Inflammatory macrophage treated with lipopolysaccharide for 1 hour (primary cell): ENCODE measurements at places on chromosomes 11 and 22.

DNA sequence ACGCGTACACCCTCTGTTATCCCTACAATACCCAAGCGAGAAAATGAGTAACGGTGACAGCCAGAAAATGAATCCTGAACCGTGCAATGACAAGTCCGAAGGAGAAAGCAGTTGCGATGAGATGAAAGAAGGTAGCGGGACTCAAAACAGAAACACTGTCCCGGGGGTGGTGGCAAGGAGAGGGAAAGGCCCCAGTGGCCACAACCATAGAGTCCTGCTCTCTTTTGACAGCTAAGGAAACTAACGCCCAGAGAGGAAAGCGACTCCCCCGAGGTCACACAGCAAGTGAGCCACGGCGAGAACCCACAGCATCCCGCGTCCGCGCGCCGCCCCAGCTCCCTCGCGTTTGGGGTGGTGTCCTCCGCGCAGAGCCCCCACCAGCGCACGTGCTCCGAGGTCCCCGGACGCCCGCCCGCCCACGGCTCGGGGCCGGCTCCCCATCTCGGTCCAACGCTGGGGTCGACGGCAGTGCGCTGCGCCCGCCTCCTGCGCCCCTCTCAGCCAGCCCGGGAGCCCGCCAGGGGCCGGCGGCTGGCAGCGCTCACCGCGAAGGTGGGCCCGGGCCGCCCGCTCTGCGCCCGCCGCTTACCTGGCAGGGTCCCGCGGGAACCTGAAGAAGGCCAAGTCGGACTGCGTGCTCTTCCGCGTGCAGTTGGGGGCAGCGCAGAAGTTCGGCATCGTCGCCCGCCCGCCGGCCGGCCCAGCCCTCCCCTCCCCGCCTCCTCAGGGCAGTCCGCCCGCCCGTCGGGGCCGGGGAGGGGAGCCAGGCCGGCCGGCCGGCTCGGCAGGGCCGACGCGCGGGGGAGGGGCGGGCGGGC, 564 bp downstream of the THAP12 start:
- DNase-seq = peak; percentile 39

GRCh38 chr11:122307476-122308035, 191.5 kb upstream of the BLID start:
- no peak for DNase-seq

- no peak for DNase-seq
Measured at GRCh38 chr22:23176645-23177027, 3.7 kb upstream of the BCR start.

DNA sequence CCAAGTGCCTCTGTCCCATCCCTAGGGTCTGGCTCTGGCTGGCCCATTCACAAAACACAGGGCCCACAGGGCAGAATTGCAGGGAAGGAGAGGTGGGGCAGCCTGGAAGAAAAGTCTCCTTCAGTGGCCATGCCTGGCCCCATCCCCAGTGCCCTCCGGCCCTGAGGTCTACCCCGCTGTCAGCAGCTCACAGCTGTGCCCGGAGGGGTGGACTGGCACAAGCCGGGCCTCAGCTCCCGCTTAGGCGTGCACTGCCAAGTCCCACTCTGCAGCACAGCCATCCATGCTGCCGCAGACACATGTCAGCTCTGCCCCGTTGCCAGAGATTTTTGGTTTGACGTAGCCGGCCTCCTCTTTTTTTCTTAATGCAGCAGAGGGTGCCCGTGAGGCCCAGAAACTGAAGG, 3.9 kb upstream of the SCN2B start:
- no peak for DNase-seq

DNA sequence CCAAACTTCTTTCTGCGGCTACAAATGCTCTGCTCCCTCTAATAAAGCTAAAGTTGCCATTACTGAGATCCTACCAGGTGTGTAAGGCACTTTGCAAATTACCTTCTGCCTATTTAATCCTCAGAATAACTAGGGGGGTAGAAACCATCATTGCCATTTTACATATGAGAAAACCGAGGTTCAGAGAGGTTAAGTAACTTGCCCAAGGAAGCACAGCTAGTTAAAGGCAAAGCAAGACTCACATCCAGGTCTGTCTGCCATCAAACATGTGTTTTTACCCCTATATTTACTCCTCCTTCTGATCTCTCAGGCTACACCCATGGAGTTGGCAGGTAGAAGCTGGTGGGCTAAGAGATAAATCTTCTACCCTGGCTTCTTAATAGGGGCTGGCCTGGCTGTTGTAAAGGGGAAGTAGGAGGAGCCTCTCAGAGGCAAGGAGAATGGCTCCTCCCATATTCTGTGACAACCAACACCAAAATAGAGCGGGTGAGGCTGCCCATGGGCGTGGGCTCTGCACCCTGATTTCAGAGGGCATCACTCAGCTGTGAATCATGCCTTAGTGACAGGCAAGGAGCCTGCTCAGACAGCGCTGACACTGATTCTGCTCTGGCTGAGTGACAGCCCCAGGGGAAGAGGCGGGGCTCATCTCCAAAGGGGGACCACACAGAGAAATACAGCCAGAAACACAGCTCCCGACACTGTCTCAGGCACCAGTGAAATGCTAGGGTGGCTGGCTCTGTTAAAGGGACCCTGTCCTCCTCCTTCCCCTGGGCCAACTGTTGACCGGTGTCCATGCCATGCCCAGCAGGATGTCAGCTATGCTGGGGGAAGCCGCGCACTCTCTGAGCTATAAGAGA, 106.8 kb downstream of the ABTB2 start:
- DNase-seq = peak; percentile 93

GRCh38 chr11:5107285-5107684, 30.9 kb downstream of the OR52A5 start:
- no peak for DNase-seq

DNA sequence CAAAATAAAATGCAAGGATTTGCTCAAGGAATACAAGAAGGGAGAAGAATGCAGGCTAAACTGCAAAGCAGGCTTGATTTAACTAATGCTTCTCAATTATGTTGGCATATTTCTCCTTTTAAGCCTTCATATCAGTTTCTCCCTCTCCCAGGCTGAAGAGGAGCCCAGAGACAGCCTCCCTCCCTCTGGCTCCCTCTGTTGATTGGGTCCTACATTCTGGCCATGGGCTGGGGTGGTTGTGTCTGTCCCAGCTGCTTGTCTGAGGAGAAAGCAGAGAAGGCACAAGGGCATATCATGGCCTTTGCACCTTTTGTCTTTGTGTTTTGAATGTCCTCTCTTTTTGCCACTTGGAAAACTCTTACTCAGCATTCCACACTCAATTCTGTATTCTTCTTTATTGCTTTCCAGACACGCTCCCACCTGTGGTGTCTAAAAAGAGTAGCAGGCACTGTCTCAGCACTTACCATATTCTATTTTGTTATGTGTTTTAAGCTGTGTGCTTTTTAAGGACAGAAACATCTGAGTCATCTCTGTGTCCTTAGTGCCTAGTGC, 77.4 kb downstream of the INSC start:
- DNase-seq = no peak

- DNase-seq = no peak
Measured at GRCh38 chr11:100602716-100603115, 84.4 kb upstream of the ARHGAP42 start.

DNA sequence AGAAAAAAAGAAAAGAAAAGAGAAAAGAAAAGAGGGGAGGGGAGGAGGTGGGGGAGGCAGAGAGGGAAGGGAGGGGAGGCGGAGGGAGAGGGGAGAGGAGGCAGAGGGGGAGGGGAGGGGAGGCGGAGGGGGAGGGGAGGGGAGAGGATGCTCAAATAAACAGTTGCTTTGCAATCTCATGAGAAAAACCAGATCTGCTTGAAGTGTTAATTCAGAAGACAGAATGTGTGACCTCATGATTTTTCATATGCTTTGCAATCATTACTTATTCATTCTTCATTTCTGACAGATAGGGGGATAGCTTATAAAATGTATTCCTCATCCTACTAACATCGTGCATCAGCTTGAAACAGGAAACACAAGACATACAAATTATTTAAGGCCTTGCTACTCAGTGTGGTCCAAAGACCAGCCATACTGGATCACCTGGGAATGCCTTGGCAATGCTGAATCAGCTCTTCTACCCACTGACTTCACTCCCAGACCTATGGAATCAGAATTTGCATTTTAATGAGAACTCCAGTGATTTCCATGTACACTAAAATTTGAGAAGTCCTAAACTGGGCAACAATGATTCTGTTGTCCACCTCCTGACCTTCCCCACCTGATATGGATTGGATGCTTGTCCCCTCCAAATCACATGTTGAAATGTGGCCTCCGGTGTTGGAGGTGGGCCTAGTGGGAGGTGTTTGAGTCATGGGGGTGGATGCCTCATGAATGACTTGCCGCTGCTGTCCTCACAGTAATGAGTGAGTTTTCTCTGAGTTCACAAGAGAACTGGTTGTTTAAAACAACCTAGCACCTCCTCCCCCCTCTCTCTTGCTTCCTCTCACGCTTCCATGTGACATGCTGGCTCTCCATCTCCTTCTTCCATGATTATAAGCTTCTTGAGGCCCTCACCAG, 69.2 kb downstream of the CCDC34 start:
- DNase-seq = no peak

- DNase-seq = no peak
Measured at GRCh38 chr11:132646890-132647289, 885.4 kb downstream of the OPCML start.

DNA sequence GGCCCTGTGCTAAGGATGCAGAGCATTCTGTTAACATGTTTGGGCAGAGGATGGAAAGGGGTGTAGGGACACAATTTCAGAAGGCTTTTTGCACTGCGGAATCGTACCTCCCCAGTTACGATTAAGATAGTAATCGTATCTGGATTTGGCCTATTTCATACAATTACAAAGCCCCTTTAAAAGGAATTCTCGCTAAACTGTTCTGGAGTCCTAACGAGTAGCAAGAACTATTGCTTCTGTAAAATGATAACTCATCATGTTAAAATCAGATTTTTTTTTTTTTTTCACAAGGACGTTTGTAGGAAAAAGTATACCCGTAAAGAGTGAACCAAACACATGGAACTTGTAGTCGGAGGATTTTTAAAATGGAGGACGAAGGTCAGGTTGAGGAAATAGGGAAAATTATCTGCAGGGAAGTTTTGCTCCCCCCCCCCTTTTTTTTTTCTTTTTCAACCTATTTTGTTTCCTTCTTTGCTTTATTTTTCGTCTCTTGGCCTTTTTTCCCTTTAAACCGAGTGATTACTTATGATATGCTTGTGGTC, 934 bp downstream of the HSD17B12 start:
- peak; percentile 44 for DNase-seq

- DNase-seq = no peak
Measured at GRCh38 chr11:86492370-86493010, 117.8 kb downstream of the CCDC81 start.

DNA sequence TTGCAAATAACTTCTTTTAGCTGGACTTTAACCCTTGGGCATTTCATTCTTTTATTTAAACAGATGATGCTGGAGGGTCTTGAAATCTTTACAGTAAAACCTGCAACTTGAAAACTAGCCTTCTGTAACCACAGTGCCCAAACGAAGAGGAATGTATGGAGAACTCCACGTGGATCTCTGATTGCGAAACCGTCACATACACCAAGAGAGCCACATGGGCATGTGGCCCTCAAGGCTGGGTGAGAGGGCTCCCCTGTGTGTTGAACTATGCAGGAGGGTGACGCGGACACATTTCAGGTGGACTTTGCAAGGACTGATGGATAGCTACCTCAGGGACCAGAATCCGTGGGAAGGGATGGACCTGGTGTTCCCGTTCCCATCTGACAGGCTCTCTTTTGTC, 30.6 kb downstream of the FAM118A start:
- DNase-seq = no peak

GRCh38 chr11:58628446-58628845, 6.0 kb downstream of the CNTF start:
- no peak for DNase-seq

DNA sequence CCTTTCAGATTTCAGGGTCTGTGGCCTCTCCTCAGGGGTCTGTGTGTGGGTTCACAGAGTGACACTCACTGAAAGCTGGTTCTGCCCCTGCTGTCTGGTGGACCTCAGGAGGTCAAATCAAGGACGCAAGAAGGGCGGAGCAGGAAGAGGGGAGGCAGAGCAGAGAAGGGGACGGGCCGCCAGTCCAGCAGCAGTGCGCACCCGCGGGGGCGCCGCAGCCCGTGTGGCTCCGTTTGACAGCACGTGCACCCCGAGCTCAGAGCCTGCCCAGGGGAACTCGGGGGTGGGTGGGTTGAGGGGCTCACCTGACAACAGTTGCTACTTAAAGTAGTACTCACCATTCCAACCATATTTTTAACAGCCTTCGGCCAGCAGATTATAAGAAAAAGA, 71.4 kb upstream of the PITPNB start:
- DNase-seq = no peak

GRCh38 chr11:80831374-80831773, 1390.5 kb upstream of the TENM4 start:
- no peak for DNase-seq

- peak; percentile 29 for DNase-seq
Measured at GRCh38 chr22:38081941-38082828, 1.8 kb downstream of the SLC16A8 start.

DNA sequence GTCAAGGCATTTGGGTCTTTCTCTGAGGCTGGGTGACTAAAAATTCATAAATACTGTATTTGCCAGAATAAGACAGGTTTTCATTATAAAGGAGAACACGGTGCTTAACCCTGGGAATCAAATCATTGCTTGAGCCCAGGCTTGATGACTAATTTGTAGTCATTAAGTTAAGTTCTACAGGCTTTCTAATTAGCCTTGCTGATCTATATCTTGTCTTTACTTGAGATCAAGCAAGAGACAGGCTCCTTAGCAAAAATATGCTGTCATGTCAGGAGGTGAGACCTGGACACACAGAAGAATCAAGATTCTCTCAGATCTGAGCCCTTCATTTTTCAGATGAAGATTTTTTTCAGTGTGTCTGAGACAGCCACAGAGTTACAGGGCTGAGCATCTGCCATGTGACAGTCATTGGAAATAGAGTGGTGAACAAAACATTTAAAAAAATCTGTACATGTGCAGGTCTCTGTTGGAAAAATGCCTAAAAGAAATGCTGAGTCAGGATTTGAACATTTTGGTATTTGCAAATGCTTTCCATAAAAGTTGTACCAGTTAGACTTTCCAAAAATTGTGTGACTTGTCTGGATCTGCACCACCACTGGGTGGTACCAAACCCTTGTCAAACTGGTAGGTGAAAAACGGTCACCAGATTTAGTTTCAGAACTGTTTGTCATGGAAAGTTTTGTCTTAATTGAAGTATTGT, 14.6 kb downstream of the ACAT1 start:
- DNase-seq = no peak

GRCh38 chr11:62953811-62954210, 31.0 kb downstream of the SLC22A6 start:
- DNase-seq = no peak

GRCh38 chr11:117037975-117038350, 60.3 kb downstream of the SIK3 start:
- no peak for DNase-seq

DNA sequence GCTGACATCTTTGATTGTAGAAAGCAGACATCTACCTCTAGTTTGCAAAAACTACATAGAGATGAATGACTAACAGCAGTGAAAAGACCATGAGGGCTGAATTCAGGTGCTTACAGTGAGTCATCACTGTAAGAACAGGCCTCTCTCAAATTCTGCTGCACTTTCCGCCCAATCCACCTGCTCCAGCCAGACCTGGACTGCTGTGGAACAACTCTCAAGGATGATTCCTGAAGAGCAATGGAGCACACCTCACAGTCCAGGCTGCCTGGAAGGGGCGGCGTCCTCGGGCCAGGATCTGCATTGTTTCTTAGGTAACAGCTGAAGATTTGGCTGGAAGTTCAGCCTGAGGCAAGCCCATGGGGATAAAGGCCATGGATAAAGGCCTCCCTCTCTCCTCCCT, 15.1 kb downstream of the APOL2 start:
- no peak for DNase-seq

GRCh38 chr11:13667245-13667644, 1.2 kb upstream of the FAR1 start:
- DNase-seq = no peak

- no peak for DNase-seq
Measured at GRCh38 chr11:65489706-65490320, 9.0 kb upstream of the MALAT1 start.
